Vagina (tissue), 2 donors: ENCODE measurements at places on chromosomes 4 and X.

- DNase-seq: no peak
Observed at GRCh38 chr4:152161676-152162330, 374.1 kb downstream of the FBXW7 start.

GRCh38 chrX:43530837-43531236 lies 125.3 kb upstream of the MAOA start:
- no peak for DNase-seq

DNA sequence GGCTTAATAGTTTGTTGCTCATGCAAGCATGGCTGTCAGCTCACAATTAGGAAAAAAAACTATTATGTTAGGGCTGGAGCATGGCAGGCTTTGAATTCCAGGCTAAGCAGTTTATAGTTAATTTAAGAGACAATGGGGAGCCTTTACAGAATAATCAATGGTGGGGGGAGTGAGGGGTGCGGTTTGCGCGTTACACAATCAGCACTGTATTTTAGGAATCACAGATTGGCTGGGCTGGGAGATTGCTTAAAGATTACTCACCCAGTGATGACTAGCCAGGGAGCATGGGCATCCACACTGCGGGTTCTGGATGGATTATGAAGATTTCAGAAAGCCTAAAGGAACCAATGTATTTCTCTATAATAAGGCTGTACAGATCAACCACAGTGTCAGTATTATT lies 186.6 kb downstream of the SOX3 start:
- no peak for DNase-seq

GRCh38 chrX:154059729-154060245 lies 37.7 kb downstream of the MECP2 start:
- no peak for DNase-seq

GRCh38 chr4:47213971-47214370 lies 182.6 kb downstream of the GABRB1 start:
- DNase-seq: no peak

- DNase-seq: no peak
Observed at GRCh38 chr4:134024251-134024650, 177.3 kb downstream of the PABPC4L start.
